ENCODE measurements at places on chromosomes 7 and 10. TPM values are rescaled to one million over a fixed set of nuclear protein-coding genes. Genes with fewer than 3 reads are reported as not detected.

DNA sequence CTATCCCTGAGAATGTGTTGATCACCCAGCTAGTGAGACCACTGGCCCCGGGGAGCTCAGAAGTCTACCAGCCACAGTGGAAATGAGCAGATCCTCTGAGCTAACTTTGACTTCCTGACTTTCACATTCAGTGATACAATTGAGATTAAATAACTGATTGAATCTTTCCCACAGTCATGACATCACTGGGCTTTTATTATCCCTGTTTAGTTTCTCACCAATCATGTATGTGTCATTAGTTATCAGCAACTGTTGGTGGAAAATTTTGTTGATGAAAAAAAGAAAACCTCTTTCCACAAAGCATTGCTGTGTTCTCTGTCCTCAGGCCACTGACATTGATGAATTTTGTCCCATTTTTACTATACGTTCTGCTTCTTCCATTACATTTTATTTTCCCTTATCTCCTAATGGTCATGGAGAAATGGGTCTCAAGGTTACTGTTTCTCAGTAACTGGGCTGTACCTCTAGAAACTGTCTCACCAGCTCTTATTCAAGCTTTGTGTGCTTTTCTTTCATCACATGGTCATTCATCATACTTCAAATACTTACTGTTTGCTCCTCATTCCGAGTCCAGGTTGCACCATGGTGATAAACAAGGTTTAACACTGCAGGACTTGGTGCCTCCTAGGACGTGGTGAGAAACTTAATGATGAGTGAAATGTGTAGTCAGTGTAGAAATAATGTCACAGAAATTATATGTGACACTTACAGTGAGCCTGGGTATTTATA is 304.7 kb downstream of the CDK14 start:
- DNase-seq = no peak

GRCh38 chr7:112508404-112508803 is 27.6 kb downstream of the LSMEM1 start:
- DNase-seq = no peak

GRCh38 chr10:6399879-6400278 is 180.2 kb downstream of the PRKCQ start:
- no peak for DNase-seq

Gene ERVW-1
- total RNA-seq = not detected

DNA sequence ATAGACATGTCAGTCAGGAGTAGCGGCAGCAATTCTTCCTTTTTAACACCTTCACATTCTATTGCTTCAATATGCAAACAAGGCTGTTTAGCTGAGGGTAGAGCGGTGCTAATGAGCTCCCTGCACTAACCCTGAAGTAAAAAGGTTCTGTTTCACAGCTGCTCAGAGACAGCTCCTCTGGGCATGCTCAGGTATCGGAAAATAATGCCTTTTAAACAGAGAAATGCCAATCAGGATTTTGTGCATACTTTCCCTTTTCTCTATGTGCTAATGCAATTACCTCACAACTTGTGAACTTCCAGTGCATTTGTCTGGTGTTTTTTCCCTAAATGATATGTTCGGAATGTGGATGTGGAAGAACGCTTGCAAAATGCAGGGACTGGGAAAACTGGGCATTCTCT is 307.7 kb upstream of the FZD8 start:
- DNase-seq = no peak

DNA sequence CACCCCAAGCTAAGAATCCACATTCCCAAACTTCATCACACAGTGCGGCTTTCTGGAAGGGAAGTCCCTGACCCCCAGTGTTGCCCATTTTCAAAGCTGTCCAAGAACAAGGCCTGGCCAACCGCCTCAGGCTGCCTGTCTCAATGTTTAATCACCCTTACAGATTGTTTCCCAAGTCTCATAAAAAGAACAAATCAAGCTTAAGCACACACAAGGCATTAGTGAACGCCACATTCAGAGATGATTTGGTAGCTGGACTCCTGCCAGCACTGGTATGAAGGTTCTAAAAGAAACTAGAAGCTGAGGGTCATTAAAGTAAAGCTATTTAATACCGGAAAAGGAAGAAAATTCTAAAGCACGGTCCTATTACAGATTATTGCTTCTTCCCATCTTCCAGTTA is 35.6 kb downstream of the C10orf90 start:
- peak; percentile 94 for DNase-seq

Gene COL13A1
- 299 TPM for total RNA-seq

DNA sequence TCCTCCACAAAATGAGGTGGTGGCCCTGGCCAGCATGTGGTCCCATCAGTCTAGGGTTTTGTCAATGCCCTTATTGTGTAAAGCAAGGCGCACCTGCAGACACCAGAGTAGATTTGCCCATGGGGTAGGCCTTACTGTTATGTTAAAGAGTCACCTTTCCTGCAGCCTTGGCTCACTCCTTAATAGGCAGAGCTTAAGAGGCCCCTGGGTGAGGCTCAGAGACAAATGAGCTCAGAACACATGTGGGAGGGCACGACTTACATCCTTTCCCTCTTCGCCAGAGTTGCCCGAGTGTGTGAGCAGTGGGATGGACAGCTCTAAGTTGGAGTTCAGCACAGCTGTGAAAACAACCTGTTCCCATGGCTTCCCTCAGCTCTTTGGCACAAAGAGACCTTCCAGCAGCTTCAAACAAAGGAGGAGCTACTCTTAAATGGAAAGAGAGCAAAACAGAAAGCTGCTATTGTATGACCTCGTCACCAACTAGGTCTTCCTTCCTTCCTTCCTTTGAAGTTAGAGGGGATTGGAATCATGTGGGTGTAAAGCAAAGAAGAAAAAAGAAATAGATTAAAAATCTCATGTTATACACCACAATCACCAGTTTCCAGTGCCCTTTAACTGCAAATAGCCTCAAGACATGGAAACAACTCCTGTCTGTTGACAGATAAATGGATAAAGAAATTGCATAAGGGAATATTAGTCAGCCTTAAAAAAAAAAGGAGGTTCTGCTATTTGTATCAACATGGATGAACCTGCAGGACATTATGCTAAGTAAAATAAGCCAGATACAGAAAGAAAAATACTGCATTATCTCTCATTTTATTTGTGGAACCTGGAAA is 11.9 kb upstream of the XPNPEP1 start:
- DNase-seq = peak; percentile 47

DNA sequence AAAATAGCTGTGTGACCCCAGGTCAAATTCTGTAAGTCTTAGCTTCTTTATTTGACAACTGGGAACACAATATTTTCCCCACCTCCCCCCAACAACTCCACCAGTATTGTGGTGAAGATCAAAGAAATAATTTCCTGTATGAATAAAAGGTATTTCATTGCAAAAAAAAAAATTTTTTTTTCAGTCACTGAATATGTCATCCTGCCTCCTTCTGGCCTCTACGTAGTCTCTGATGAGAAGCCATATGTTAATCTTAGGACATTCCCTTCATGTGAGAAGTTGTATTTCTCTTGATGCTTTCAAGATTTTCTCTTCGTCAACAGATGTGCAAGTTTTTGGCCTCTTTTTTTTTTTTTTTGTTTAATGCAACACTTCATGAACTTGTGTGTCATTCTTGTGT is 33.0 kb downstream of the ZNF33A start:
- no peak for DNase-seq

DNA sequence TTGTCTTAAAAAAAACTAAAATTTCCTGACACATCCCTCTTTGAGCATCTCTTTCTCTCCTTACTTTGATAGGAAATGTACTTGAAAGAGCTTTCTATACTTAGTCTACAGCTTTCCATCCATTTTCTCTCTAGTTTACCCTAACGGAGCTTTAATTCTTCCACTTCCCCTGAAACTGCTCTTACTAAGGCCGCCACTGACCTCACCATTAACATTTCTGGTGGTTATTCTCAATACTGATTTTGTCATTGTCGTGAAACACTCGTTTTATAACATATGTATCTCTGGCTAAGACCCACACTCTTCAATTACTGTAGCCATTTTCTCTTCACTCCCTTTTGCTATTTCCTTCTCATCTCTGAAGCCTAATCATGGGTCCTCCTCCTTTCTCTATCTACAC is 262.0 kb upstream of the FERD3L start:
- DNase-seq = no peak

- no peak for DNase-seq
Measured at GRCh38 chr10:16848562-16849154, 31.4 kb upstream of the RSU1 start.

Data from PC-3 (cell line).